NCI-H82 (cell line): ENCODE measurements at places on chromosomes 2 and 18.

GRCh38 chr2:84841577-84841976, 39.3 kb downstream of the TRABD2A start:
- no peak for DNase-seq

DNA sequence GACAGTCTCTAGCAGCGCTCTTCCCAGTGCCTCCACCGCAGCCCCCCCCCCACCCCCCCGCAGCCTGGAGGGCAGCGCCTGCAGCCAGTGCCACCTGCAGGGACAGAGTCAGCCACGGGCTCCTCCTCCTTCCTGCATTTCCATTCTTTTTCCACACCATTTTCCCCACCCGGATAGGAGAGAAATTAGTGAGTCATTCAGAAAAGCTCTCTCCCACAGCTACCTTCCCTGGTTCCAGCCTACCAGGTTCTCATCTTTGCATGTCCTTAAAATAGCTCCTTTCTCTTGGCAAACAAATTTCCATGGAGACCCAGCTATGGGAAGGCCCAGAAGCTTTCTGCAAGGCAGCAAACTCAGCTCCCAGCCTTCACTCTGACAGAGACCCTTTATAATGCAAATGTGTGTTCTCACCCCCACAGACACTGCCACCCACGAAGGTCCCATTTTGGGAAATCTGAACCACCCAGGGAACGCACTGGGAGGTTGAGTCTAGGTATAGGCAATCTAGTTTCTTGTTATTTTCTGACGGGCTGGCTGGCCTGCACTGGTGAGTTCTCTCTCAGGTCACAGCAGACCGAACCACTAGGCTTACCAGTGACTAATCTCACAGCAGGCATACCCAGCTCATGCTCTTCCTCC, 41.8 kb upstream of the ATG16L1 start:
- no peak for DNase-seq

- no peak for DNase-seq
Measured at GRCh38 chr2:176493226-176493825, 224.1 kb downstream of the MTX2 start.

GRCh38 chr2:19031642-19032041, 326.8 kb downstream of the OSR1 start:
- DNase-seq: no peak

GRCh38 chr2:44708661-44709000, 232.9 kb upstream of the SIX3 start:
- no peak for DNase-seq

GRCh38 chr18:48937869-48938750, 12.7 kb downstream of the SMAD7 start:
- no peak for DNase-seq

DNA sequence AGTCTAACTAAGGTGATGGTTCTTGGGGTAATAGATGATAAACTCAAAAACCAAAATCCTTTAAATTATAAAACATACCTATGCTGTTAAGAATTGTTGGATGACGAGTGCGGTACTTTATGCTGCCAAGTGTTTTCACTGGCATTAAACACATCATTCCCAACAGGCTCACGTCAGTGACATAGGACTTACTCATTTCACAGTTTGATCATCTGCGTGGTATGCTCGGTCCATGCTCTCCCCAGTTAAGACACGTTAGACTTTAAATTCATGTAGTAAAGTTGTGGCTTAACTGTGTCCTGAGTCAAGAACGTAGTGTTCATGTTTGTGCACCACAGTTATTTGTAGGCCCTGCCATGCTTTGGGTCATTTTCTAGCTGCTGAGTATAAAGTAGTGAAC, 125.6 kb upstream of the MYT1L start:
- no peak for DNase-seq

- no peak for DNase-seq
Measured at GRCh38 chr2:238649936-238650518, 197.9 kb upstream of the TWIST2 start.

DNA sequence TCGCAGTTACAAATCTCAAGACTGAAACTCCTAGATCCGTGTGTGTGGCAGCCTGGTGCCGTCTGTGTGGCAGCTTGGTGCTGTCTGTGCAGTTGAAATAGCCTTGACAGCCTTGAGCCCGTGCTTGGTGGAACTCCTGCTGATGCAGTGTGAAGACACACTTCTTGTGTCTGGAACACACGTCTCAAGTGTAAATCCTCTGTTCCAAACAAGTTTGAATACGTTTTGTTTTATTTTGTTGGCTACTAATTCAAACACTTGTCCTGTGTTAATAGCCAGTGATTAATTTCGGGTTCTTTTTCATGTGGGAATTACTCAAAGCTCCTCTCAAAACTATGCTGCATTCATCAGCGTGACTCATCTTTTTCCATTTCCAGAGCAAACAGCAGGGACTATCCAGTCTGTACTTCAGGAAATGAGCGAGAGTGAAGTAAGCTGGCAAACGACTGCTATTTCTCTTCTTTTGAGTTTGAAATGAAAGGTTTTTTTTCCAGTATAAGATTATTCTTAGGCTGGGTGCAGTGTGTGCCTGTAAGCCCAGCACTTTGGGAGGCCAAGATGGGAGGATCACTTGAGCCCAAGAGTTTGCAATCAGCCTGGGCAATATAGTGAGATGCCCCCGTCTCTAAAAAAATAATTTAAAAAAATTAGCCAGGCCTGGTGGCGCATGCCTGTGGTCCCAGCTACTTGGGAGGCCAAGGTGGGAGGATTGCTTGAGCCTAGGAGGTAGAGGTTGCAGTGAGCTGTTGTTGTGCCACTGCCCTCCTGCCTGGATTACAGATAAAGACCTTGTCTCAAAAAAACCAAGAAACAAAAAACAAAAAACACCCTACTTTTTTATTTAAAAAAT, 152.9 kb downstream of the SPP2 start:
- no peak for DNase-seq

DNA sequence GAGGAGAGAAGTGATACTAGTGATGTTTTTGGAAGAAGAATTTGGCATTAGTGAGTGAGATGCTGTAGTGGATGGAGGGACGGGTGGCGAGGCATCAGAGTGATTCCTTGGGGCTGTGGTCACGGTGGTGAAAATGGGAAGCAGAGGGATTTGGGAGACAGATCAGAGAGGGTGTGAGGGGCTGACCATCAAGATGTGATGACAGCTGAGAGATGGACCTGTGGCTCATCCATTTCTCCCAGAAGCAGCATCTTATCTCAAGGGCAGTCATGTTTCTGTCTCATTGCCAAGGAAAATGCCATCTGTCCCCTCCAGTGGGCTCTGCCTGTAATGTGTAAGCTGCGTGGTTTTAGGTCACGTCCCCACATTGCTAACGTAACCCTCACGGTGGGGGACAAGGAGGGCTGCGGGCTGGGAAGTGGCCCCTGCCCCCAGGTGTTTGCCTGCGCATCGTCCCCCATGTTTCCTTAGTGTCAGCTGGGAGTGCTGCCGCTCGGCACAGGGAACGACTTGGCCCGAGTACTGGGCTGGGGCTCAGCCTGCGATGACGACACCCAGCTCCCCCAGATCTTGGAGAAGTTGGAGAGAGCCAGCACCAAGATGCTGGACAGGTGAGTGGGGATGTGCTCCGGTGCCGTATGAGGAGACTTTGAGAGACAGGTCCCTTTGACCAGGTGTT, 91.0 kb downstream of the DGKD start:
- no peak for DNase-seq
